ENCODE measurements at places on chromosomes 4 and X. TPM values are rescaled to one million over a fixed set of nuclear protein-coding genes. Genes with fewer than 3 reads are reported as not detected.

CCSER1 gene
- total RNA-seq: 0.24 TPM

PPP4R3C gene
- total RNA-seq: not detected

PRR32 gene
- total RNA-seq: not detected

IRF2 gene
- 27.3 TPM for total RNA-seq

DDX53 gene
- not detected for total RNA-seq

TTC29 gene
- 0.12 TPM for total RNA-seq

HSFX2 gene
- total RNA-seq: not detected

EMCN gene
- total RNA-seq: 0.49 TPM

All from hair follicle dermal papilla cell (primary cell).